ENCODE measurements at places on chromosomes 7 and 10. TPM values are rescaled to one million over a fixed set of nuclear protein-coding genes. Genes with fewer than 3 reads are reported as not detected.

DNA sequence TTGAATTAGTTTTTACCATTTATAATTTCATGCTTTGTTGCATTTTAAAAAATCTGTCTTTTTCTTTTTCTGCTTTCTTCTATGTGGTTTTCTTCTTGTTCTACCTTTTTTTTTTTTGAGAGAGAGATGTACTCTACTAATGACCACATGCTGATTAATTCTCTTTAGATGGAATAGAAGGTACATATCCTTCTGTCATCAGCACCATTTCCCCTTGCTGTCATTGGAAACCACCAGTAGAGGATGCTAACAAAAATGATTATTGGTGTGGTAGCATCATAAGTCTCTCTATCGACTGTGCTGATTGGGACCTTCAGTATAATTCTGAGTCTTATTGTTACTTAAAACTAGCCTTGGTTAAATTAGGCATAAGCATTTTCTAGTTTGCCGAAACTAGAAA is 3.6 kb downstream of the ZEB1 start:
- no peak for DNase-seq

DNA sequence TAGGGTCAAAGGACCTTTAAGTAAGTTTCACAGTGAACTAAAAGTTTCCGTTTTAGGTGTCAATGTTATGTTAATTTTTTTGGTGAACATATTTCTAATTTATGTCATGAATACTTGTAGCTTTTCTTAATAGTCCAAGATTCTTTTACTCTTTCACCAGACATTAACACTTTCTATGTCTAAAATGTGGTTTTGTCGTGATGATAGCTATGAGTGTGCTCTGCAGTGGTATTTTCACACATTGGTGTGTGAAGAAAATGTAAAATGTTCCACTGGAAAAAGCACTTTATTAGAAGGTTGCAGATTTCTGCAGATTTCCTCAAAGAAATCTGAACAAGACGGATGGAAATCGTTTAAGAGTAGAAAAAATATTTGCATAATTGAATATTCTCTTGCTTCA is 561.0 kb upstream of the ANKRD30A start:
- DNase-seq, result no peak

- DNase-seq, result no peak
Measured at GRCh38 chr10:49164559-49165188, 23.5 kb downstream of the TMEM273 start.

- DNase-seq, result no peak
Measured at GRCh38 chr10:127736222-127736914, 617 bp upstream of the FOXI2 start.

DNA sequence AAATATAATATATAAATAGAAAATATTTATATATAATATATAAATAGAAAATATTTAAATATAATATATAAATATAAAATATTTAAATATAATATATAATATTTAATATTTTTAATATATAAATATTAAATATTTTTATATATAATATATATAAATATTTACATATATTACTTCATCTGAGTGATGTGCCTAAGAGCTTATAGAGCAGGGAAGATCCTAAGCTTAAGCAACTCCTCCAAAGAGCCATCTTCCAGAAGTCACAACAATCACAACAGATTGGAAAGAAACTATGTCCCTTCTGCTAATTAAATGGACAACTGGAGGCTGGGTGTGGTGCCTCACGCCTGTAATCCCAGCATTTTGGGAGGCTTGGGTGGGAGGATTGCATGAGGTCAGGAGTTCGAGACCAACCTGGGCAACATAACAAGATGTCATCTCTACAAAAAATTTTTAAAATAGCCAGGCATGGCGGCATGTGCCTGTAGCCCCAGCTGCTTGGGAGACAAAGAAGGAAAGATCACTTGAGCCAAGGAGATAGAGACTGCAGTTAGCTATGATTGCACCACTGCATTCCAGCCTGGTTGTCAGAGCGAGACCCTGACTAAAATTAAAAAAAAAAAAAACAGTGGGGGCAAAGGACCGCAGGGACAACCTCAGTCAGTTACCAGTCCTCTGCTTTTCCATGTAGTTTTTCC is 198.7 kb downstream of the SKIDA1 start:
- DNase-seq, result no peak

DNA sequence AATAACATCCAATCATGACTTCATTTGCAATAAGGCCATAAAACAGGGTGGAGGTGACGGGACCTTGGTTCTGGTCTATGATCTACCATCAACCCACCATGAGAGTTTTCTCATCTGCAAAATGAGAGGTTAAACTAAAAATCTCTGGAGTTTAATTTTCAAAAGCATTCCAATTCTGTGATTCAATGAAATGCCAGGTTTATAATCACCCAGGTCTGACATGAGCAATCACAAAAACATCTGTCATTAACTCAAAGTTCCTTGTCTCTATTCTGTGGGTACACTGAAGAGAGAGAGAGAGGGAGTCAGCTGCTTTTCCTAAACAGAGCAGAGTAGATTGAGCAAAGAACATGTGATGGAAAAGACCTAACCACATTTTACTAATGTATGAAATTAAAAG is 75.4 kb downstream of the NUDCD3 start:
- DNase-seq, result no peak

DNA sequence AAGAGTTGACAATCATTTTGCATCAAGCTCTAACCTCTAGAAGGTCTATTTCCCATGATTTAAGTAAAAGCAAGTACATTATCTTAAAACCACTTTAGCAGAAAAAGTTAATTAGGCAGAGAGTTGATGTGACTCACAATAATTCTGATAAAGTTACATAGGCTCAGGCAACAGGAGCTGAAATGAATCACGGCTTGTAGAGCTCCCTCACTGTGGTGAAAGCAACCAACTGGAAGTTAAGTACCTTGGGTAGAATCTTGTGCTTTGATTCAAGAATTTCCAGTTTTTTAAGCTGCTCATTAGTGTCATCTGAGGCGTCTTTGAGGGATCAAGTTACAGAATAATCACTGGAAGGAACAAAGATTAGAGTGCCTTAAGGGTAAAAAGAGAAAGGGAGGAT is 68.9 kb upstream of the NFE2L3 start:
- no peak for DNase-seq

GRCh38 chr7:106177738-106178592 is 65.9 kb upstream of the SYPL1 start:
- DNase-seq, result no peak

DNA sequence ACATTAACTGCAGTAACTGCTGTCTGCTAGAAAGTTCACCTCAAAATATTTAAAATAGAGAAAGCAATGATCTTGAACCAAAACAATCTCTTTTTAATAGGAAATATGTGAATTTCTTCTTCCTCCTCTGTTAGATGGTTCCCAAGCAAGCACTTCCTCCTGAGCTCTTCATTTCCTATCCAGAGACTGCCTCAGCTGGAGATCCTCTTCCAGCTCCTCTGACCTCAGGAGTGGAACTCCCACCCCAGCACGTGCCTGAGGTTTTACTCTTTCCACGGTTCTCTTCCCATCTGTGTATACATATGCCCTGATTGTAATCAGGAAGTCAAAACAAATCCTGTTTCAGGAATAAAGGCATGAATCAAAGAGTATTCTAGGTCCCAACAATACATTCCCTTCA is 5.6 kb downstream of the DENND11 start:
- DNase-seq, result no peak

- DNase-seq, result no peak
Measured at GRCh38 chr7:105905910-105906568, 29.6 kb upstream of the ATXN7L1 start.

Gene OPALIN
- total RNA-seq, result not detected

Gene UNC5B
- 3.5 TPM for total RNA-seq

Gene FFAR4
- total RNA-seq, result 3.0 TPM

Gene DEPP1
- total RNA-seq, result 181 TPM

Gene PNLIPRP2
- total RNA-seq, result not detected

Gene MALRD1
- 0.93 TPM for total RNA-seq

Gene PARD3
- 54.6 TPM for total RNA-seq

Gene C10orf53
- not detected for total RNA-seq

Data from omental fat pad (tissue), 4 donors.